CD4-positive, alpha-beta T cell treated with Interleukin-2 at 100 ng/mL for 4 hours (primary cell): ENCODE measurements at places on chromosomes 4 and X.

GRCh38 chr4:99654361-99654761, 3.3 kb downstream of the C4orf54 start:
- no peak for DNase-seq

GRCh38 chrX:95903490-95903889, 781.2 kb upstream of the DIAPH2 start:
- no peak for DNase-seq

- no peak for DNase-seq
Observed at GRCh38 chr4:145709843-145710242, 29.9 kb downstream of the C4orf51 start.

GRCh38 chr4:15343000-15343399, 84.8 kb upstream of the C1QTNF7 start:
- no peak for DNase-seq

- DNase-seq: no peak
Observed at GRCh38 chr4:98319021-98319420, 57.8 kb downstream of the RAP1GDS1 start.

DNA sequence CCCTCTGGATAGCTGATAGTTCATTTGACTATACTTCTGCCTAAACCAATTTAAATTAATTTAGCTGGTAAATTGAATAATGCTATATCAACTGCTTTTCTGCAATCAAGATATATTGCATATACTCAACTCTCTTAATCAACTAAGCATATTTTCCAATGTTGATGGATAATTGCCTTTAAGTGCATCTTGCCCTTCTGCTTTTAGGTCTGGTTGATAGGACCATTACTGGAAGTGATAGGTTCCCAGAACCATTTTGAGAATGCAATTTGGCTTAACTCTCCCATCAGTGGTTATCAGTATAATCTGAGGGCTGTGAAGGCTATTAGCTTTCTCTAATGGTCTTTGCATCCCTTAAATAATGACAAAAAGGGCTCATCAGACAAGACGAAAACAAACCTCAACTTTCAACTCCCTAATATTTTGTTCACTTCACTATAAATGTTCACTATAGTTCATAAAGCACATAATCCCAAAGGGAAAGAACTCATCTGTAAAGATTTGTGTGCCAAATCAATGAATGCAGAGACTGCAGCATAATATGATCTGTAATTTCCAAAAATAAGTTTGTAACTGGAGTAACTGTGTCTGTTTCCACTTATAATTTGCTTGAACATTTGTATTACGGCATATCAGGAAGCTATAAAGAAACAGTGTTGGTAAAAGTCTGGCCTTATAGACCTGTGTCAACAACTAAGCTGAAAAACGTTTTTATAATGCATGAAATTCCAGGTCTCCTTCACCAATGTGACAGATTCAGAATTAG, 273.6 kb downstream of the FBXO8 start:
- DNase-seq: no peak

GRCh38 chrX:97416461-97416860, 532.8 kb downstream of the RPA4 start:
- DNase-seq: no peak

DNA sequence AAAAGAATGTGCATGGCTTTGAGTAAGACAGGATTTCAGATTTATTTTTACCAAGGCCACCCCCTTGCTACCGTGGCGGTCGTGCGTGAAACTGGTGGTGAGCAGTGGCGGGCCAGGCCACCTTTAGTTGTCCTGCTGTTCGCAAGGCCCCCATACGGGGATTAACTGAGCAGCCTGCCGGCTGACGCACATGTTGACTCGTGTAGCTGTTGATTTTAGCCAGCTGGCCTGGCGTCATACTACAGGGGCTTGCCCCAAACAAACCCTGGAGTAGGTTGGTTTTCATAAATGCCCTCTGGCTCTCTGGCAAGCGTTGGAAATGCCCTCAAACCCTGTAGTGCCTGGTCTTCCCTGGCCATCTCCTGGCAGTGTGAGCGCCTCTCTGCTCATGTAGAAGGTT, 28.4 kb downstream of the WFS1 start:
- DNase-seq: no peak

GRCh38 chr4:131613086-131613823, 1535.8 kb upstream of the PCDH10 start:
- no peak for DNase-seq

DNA sequence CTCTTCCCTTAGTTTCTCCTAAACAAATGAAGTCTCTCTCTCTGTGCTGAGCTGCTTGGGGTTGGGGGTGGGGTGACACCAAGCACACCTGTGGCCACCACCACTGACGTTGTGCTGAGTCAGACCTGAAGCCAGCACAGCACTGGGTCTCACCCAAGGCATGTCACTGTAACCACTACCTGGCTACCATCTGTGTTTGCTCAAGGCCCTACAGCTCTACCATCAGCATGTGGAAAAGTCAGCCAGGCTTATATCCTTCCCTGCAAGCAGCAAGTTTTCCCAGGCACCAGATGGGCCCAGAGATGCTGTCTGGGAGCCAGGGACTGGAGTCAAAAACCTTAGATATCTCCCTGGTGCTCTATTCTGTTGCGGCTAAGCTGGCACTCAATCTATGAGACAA, 6.9 kb downstream of the CXCL10 start:
- DNase-seq: no peak

DNA sequence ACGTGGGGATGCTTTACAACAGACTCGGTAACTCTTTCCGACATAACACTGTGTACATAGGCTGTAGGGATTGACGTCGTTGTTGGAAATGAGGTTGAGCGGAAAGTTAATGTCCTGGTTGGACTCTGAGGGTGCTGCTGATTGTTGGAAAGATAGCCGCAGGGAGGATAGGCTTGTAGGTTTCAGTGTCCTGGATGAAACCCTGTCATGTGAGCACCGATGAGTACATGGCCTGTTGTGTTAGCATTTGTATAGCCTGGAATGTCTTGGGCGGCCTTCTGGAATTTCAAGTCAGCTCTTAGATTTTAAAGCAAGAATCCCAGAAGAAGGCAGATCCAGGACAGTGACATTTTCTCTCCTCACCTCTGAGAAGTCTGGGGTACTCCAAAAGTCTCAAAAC, 63.3 kb downstream of the TBC1D14 start:
- DNase-seq: no peak

DNA sequence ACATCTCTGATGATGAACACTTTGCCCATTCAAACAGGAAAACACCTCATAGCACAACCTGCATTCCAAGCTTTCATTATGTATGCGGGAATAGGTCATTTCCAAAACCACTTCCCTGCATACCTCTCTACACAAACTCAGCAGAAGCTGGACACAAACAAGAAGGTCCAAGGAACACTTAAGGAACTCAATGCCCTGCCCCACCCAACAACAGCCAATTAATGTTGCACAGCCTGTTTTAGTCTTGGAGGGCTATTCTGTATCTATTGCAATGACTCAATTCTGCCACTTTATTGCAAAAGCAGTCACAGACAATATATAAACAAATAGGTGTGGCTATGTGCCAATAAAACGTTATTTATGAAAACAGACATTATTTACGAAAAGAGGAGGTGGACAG, 16.7 kb downstream of the OPHN1 start:
- no peak for DNase-seq

DNA sequence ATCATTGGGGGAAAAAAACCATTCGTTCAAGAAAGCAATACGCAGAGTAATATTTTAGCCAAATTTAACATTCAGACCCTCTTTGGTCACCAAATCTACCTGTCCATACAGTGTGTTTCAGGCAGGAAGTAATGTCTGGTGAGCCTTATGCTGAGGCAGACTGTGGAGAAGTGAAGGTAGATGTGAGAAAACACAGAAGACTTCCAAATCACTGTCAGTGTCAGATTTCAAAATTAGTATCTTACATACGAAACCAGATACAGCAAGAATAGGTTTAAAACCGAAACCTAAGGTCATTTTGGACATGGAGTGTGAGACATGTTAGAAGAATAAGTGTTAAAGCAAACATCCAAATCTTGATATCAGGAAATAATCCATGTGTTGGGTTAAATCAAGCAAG, 664.5 kb upstream of the HTR2C start:
- DNase-seq: no peak

DNA sequence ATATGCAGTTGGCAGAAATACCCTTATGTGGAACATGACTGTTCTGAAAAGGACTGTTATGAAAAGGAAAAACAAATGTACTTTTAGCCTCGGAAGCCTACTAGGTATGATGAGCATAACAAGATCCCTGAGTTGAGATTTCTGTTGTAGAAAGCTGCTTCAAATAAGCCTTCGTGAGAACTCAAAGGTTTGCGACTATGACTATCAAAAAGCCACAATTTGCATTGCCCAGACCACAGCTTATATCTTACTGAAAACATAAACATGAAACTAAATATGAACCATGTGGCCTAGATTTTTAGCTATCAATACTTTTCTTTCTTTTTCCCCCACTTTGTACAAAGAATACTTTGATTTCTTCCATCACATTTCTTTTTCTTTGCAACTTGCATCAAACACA, 398.2 kb upstream of the LCORL start:
- DNase-seq: no peak

GRCh38 chrX:21666679-21667078, 8.5 kb upstream of the KLHL34 start:
- DNase-seq: no peak

- DNase-seq: no peak
Observed at GRCh38 chrX:138349351-138349750, 362.2 kb downstream of the FGF13 start.

DNA sequence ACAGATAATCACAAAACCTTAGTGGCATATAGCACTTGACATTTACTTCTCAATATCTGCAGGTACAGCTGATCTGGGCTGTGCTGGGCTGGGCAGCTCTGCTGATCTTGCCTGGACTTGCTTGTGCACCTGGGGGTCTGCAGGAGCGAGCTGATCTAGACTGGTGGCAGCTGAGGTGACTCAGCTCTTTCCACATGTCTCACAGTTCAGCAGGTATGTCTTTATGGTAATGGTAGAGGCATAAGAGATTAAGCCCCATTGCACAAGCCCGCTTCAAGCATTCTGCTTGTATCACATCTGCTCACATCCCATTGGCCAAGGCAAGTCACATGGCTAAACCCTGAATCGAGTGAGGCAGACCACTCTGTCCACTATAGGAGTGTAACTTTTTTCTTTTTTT, 506.7 kb downstream of the BCOR start:
- no peak for DNase-seq

GRCh38 chrX:68588602-68589371, 58.7 kb upstream of the STARD8 start:
- DNase-seq: no peak

DNA sequence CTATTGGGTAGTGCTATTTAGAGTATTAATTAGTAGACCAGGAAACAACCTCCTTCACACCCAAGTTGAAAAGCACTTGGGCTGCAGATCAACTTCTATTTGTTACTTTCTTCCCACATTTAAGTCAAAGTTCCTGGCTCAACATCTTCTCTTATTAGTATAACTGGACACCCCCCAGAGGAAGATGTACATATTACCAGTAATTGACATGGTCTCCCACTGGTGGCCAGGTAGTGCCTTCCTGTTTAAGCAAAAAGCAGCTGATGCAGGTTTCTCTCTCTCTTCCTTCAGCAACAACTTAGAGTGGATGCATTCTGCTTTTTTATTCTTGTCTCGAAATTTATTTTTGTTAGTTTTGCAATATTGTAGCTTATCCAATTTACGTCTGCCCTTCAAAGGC, 438.1 kb downstream of the GBA3 start:
- no peak for DNase-seq

DNA sequence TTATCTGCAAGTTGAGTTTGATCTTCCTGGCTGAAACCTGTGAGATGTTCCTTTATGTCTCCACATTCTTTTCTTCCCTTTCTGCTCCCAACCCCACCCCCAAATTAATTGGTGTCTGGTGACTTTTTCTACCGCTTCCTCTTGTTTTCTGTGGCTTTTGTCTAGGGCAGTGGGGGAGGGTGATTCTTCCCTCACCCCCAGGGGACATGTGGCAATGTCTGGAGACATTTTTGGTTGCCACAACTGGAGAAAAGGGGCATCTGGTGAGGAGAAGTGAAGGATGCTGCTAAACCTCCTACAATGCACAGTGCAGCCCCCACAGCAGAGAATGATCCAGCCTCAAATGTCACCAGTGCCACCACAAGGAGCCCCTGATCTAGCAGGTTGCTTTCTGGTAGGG, 152.9 kb downstream of the NHS start:
- no peak for DNase-seq

- DNase-seq: no peak
Observed at GRCh38 chrX:23952391-23952790, 44.6 kb downstream of the CXorf58 start.
